Activated T-cell treated with anti-CD3 and anti-CD28 coated beads for 1 hour (primary cell): ENCODE measurements at places on chromosomes 3 and 15.

GRCh38 chr15:25950014-25950413 is 86.9 kb upstream of the ATP10A start:
- no peak for DNase-seq

DNA sequence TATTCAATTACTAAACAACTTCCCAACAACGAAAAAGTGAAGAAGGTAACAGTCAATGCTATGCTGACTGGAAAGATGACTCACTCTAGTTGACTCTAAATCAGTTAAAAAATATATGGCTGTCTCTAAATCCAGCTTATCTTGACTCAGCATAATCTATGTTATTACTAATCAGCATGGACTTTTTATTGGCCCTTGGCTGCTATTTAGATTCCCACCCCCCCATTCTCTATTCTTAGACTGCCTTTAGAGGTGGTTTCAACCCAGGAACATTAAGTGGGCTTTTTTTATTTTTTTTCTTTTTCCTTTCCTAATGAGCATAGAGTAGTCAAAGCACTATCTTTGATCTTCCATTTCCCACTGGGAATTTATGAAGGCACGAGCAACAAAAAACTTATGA is 1.9 kb downstream of the PCOLCE2 start:
- DNase-seq = no peak

DNA sequence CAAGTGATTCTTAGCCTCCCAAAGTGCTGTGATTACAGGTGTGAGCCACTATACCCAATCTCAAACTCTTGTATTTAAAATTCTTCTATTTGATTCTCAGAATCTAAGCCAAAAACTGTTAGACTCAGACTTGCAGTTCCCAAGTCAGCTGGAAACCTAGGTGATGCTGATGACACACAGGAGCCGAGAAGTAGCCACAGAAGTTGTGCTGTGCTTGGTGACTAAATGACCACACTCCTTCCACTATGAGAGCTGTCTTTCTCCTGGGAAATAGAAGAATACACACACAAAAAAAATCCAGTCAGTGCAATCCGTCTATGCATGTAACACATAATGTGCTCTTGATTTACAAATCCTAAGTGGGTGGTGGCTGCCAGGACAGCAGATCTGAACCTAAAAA is 33.9 kb downstream of the ILDR1 start:
- no peak for DNase-seq

- DNase-seq = no peak
These were observed 8.1 kb downstream of the PXYLP1 start for GRCh38 chr3:141239511-141240281.

- no peak for DNase-seq
These were observed 13.3 kb upstream of the CSPG4 start for GRCh38 chr15:75725719-75726607.

GRCh38 chr3:172376881-172377280 is 71.4 kb downstream of the GHSR start:
- DNase-seq = no peak

DNA sequence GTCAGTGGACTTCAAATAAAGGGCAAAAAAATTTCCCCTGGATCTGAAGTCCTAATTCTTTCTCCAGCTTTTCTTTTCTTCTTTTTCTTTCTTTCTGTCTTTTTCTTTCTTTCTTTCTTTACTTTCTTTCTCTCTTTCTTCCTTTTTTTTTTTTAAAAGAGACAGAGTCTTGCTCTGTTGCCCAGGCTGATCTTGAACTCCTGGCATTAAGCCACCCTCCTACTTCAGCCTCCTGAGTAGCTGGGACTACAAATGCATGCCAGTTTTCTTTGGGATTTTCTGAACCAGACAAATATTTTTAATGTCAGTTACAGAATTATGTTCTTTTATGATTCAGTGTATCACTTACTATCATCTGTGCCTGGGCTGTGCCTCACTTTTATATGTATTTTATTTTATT is 45.4 kb upstream of the CMTM8 start:
- DNase-seq = no peak

GRCh38 chr3:148642616-148643015 is 55.1 kb upstream of the AGTR1 start:
- DNase-seq = no peak

GRCh38 chr3:38579141-38579540 is 70.3 kb downstream of the SCN5A start:
- no peak for DNase-seq

DNA sequence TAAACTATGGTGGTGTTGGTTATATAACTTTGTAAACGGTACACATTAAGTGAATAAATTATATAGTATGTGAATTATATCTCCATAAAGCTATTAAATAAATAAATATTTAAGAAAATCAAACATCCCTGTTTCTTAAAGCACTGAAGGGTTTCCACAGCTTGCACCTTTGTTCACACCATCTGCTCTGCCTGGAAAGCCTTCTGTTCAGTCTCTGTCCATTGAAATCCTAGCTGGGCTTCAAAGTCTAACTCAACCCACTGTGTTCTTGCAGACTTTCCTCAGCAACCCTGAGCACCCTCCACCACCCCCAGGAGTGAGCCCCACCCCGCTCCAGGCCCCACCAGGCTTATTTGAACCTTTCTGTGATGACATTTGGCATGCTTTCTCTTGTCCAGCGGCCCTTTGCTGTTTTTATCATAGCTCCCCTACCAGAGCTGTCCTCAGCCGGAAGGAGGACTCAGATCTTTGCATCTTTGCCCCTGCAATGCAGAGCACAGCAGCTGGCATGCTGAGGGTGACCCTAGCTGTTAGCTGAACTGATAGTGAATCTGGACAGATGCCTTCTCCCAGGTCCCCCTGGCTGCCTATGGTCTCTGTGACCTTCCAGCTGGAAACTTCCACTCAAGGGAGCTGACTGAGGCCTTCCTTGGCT is 105.2 kb downstream of the DAPK2 start:
- DNase-seq = no peak

GRCh38 chr3:2540115-2540514 is 441.4 kb downstream of the CNTN4 start:
- no peak for DNase-seq

DNA sequence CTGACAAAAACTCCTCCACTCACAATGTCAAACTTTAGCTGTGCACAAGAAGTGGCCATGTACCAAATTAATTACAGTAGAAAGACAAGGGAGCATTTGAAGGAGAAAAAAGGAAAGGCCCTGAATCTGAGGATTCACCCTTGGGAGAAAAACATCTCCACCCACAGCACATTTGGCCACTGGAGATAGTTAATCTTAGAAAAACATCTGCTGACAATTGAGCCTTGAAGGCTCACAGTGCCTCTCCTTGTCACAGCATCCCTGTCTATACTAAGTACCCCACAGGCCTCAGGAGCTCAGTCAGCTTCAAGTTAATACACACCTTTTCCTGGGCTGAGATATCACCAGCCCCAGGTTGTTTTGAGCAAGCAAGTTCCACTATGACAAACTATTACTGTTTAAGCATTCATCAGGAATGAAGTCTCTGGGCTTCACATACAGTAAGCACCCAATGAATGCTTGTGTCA is 78.1 kb upstream of the SETMAR start:
- no peak for DNase-seq

- no peak for DNase-seq
These were observed 382.4 kb downstream of the IL5RA start for GRCh38 chr3:2727610-2728318.

GRCh38 chr3:149833241-149833640 is 20.2 kb downstream of the RNF13 start:
- no peak for DNase-seq

- DNase-seq = no peak
These were observed 199.8 kb upstream of the TLE3 start for GRCh38 chr15:70297465-70298058.

DNA sequence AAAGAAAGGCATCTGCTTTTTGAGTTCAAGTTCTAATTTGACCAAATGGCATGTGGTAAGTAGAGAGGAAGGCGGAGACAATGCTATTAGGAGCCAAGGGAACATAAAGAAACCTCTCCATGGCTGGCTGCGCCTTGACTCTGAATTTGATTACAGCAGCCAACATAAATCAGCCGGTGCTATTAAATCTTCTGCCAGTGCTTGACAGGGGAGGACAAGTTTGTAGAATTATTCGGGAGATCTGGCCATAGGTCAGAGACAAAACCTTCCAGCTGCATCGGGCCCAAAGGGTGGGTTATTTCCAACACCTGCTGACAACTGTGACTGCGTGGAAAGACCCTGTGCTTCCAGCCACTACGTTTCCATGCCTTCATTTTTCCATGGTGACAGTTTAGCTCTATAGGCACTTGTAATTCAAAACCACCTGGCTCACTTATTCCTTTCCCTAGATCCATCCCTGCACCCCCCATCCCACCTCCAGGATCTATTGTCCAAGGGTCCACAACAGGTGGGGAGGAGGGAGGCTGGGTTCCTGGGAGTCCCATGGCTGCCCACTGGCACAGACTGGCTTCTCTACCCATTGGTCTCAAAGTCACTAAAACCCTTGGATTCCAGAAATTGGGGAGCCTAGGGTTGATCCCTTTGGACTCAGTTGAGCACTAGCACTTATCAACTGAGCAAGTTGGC is 15.9 kb downstream of the COLQ start:
- no peak for DNase-seq

DNA sequence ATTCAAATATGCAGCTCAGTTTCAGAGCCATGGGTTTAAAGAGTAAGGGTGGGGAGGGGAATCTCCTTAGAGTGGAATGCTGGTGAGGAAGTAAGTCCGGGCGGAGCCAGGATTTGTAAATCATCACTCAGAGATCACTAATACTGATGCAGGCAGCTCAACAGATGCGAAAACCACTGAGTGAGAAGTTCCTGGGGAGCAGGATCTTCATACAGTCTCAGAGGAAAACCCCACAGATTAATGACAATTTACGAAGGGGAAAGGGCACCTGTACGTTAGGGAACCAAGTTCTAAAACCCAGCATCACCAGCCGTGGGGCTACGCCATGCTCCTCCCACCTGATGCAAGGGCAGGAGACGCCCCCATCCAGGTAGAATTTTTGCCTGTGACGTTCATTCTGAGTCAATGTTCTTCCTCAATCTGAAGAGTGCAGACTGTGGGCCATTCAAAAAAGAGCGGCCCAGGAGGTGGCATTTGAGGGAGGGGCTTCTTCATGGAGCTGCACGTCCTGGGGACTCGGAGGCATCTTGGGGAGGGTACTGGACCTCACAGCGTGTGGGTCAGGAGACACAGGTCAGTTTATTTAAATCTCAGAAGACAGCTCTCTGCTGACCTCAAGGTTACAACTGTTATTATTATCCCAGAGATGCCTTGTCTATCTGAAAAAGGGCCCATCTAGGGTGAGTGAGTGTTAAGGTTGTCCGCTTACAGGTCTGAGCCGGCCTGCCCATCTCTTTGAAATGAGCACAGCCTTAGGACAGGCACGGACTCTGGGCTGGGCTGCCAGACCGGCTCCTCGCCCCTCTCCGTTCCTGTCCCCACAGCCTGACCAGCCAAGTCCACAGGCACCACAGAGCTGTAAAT is 228.0 kb downstream of the XXYLT1 start:
- DNase-seq = no peak

- no peak for DNase-seq
These were observed 316.2 kb upstream of the UMPS start for GRCh38 chr3:124413989-124414598.

GRCh38 chr15:68316061-68316804 is 38.7 kb downstream of the FEM1B start:
- DNase-seq = no peak

DNA sequence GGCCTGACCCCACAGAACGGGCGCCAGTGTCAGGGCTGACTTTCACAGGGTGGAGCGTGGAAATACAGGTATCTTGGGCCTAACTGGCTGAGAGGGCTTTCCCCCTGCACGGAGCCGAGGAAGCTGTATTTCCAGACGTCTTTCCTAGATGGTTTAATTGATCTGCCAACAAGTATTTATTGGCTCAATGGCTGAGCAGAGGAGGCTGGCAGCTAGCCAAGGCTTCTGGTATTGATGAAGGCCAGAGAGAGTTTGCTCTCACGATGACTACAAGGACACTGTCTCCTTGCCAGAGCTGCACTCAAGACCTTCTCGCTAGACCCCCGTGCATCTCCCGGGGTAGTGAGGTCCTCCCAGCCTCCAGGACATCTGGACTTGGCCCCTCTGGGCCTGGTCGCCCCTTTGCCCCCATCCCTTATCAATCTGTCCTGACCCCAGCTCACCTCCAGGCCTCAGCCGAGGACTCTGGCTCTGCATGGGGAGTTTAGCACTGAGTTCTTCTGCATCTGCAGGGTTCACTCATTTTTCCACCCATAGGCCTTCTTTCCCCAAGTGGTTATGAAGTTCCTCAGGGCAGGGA is 20.6 kb downstream of the SPSB4 start:
- no peak for DNase-seq

- DNase-seq = no peak
These were observed 24.4 kb downstream of the ADCY5 start for GRCh38 chr3:123424321-123424998.

DNA sequence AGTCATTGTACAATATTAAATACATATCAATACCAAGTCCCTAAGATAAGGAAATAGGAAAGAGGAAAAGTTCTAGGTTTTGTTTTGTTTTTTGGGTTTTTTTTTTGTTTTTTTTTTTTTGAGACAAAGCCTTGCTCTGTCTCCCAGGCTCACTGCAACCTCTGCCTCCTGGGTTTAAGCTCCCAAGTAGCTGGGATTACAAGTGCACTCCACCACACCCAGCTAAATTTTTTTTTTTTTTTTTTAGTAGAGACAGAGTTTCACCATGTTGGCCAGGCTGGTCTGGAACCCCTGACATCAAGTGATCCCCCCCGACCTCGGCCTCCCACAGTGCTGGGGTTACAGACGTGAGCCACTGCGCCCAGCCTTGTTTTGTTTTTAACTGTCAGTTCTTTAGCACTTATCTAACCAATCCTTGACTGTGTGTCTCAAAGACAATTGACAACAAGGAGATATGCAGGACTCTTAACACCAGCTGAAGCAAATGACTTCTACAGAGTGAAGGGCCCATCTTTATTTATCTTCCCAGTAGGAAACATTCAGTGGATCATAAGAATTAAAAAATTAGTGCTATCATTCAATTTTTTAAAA is 100.0 kb upstream of the RAP2B start:
- no peak for DNase-seq

DNA sequence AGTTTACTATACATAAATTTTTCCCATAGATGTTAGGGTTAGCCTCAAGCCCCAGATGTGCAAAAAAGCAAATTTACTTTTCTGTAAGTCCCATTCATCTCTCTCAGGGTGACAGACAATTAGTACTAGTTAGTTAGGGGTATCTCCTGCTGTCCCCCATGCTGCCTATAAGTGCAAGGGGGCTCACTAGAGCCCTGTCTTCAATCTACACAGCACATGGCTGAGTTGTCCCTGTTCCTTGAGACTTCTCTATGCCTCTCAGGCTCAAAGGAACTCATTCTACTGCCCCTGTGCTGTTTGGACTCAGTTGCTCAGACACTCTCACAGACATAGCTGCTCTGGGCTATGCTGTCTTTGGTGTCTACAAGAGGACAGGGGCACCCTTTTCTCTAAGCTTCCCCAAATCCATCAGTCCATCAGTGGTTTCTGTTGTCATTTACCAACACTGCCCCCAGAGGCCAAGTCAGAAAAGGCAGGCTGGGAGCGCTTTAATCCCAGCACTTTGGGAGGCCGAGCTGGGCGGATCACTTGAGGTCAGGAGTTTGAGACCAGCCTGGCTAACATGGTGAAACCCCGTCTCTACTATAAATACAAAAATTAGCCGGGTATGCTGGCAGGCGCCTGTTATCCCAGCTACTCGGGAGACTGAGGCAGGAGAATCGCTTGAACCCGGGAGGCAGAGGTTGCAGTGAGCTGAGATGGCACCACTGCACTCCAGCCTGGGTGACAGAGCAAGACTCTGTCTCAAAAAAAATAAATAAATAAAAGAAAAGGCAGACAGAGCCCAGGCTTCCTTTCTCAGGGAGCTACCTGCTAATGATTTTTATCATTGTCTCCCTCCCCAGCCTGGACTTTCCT is 31.4 kb upstream of the PRTG start:
- DNase-seq = peak; percentile 6

- DNase-seq = no peak
These were observed 723.0 kb upstream of the BCHE start for GRCh38 chr3:166560253-166560652.
